GM04504 (cell line): ENCODE measurements at places on chromosomes 3 and 15.

GRCh38 chr3:116350119-116350733, 95.1 kb downstream of the LSAMP start:
- no peak for DNase-seq

- DNase-seq, result no peak
These were observed 6.2 kb downstream of the ETV5 start for GRCh38 chr3:186102687-186103086.

DNA sequence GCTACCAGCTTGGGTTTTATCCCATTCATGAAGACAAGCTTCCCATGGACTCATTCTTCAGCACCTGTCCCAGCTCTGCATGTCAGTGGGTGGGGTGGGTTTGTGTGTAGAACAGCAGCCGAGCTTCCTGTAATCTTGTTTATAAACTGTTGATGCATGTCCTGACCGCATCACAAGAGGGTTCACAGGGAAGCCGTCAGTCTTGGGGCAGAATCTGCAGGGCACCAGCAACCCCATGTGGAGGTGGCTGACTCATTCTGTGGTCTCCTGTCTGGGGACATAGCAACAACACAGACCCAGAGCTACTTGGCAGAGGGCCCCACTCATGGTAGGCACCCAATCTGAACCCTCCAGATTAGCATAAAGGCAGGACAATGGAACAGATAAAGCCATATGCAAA, 35.6 kb downstream of the DAPK2 start:
- DNase-seq, result no peak

DNA sequence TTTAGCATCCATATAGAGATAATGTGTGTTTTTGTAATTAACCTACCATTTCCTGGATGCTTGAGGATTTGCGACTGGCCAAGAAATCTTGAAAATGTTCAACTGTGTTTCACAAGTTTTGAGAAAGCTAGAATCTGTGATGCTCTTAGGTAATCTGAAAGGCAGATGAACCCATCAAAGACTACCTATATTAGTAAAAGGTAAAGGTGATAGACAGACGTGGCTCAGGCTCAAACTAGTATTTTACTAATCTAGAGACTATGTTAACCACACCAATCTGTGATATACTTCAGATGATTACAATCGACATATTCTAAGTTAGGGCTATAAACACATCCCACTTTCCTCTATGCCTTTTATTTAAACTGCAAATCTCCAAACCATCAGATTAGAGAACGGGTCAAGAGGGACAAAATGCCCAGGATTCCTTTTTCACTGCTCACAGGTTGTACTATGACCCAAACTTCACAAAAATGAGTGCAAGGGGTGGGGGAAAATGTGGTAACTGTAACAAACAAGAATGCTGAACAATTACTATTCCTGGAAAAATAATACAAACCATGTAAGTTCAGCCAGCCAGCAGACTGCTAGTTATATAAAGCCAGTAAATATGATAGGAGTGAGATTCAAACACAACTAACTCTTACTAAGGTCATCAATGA, 295.1 kb downstream of the FOXP1 start:
- DNase-seq, result no peak

DNA sequence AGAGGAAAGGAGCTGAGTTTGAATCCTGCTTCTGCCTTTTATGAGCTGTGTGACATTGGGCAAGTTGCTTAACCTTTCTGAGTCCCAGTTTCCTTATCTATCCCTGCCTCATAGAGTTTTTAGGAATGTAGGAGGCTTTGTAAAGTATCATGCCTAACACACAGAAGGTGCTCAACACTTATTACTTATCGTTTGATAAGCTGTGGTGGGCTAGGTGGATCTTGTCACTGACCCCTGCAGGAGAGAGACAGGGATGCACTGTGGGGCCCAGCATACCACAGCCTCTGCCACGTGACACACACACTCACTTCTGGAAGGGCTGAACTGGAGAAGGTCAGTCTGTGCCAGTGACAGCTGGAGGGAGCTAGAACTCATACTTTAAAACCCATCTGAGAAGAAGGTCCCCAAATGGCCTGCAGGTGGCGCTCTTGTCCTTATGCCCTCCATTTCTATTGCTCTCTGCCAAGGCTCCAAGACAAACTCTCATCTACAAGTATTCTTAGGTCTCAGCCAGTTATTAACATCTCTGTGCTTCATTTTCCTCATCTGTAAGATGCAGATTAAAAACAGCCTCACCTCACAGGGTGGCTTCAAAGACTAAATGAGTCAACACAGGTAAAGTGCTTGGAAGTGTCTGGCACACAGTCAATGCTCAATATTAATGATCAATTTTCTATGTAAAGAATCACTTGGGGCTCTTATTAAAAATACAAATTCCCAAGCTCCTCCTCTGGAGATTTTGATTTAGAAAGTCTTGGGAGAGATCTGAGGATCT, 57.5 kb upstream of the HACD2 start:
- DNase-seq, result peak; percentile 76

GRCh38 chr3:113094337-113095221, 103.8 kb downstream of the GTPBP8 start:
- DNase-seq, result no peak

GRCh38 chr3:99909714-99910495, 92.2 kb downstream of the CMSS1 start:
- DNase-seq, result no peak

GRCh38 chr15:43185157-43186002, at the start of gene CCNDBP1:
TSS of gene CCNDBP1 (plus strand) at chr15:43185403. CDS start at chr15:43185499, 96 bp downstream.
- peak; percentile 63 for DNase-seq

- DNase-seq, result no peak
These were observed 615.0 kb upstream of the NECTIN3 start for GRCh38 chr3:110456438-110457138.

DNA sequence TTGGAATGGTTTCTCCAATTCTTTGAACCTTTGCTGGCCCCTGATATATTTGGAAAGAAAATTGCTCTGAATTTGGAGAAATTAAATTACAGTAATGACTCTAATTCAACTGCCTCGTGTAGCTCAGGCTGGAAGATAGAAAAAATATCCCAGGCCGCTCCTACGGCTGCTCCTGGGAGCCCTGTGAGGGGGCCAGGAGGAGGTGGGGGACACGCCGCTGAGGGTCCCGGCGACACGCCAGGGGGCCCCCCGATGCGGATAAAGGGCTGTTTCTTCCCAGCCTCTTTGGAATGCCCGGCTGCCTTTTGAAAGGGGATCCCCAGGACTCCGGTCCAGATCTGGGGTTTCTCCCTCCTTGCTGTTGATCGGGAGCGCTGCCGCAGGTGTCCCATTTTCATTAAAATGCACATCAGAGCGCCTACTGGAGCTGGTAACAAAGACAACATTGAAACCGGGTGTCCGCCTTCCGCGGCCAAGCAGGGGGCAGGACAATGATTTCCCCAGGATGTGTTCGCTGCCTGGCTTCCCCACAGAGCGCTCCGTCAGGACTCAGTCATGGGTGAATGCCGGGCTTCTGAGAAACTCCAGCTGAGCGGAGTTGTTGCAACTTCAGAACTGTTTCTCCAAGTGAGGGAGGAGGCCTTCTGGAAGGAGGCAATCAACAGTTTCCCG, 200.1 kb upstream of the KBTBD8 start:
- DNase-seq, result peak; percentile 19

GRCh38 chr3:191566469-191566868, 105.5 kb downstream of the PYDC2 start:
- peak; percentile 7 for DNase-seq

GRCh38 chr3:10359761-10360161, 38.8 kb upstream of the SEC13 start:
- DNase-seq, result no peak

DNA sequence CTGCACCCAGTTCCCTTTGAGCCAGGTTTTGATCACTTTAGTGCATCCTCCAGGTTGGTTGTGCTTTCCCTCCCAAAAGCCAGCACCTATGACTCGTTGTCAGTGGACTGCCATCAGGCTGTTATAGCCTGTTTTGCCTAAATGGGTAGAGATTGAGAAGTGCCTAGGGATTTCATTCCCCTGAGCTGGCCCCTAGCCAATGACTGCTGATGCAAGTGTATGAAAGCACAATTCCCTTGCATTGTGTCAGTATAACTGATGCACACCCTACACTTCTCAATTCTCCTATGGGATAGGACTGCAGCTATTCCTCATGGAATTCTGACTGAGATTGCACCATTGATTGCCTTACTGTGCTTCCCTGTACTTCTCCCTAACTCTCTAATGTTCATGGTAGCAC, 102.1 kb upstream of the ARPP21 start:
- no peak for DNase-seq

- no peak for DNase-seq
These were observed 101.2 kb upstream of the PTX3 start for GRCh38 chr3:157335233-157336076.

- DNase-seq, result no peak
These were observed 12.2 kb downstream of the SELENOS start for GRCh38 chr15:101264911-101265641.

DNA sequence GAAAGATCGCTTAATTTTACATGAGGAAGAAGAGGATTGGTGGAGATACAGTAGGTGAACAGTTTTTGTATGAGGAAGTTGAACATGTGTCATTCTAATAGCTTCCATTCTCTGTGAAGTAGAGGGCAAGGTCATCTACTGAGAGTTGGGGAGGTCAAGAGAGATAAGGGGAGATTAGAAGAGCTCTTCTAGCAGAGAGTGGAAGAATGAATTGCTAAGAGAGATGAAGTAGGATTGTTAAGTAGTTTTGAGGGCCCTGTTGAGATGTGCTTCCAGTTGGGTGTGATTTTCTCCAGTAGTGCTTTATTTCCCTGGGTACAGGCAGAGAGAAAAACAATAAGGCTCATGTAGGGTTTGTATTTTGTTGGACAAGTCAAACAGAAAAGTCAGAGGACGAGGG, 5.2 kb downstream of the OPA1 start:
- no peak for DNase-seq

- no peak for DNase-seq
These were observed 20.0 kb upstream of the TRIM71 start for GRCh38 chr3:32797776-32798175.

GRCh38 chr3:172800156-172800555, 49.6 kb downstream of the ECT2 start:
- no peak for DNase-seq

DNA sequence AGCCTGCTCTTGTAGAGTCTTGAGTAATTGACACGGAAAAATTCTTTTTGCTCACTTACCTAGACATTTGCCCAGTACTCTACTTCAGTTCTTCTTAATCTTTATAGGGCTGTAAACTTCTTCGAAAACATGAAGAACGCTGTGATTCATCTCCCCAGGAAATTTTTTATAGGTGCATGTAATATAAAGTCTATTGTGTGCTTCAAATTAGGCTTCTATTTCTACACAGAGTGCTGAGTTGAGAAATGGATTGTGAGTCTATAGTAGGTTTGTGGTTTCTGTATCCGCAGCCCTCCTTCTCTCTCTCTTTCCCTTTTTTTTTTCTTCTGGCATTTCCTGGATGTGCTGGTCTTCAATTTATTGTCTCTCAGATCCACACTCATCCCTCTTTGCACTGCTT, 183.3 kb upstream of the DCBLD2 start:
- DNase-seq, result peak; percentile 52

DNA sequence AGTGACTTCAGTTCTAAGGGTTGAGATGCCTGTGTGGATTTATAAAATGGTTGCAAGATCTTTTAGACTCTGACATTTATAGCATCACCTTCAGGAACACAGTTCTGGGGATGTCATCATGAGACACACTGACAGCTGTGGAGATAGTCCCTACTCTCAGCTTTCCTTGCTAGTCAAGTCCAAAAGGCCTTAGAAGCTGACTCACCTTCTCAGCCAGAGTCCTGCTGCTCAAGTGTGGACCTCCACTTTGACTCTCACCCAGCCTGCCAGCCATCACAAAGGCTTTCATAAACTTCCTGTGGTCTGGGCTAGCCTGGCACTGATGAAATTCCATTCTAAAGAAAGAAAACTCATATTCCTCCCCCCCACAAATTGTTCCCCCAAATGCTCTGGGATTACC, 44.8 kb downstream of the TMEM39A start:
- DNase-seq, result peak; percentile 4

GRCh38 chr3:66379565-66379964, 121.3 kb downstream of the LRIG1 start:
- no peak for DNase-seq

- DNase-seq, result no peak
These were observed 35.5 kb downstream of the LEO1 start for GRCh38 chr15:51936105-51936478.

GRCh38 chr3:112512320-112512719, 13.0 kb upstream of the BTLA start:
- no peak for DNase-seq

- DNase-seq, result no peak
These were observed 19.1 kb downstream of the CSRNP1 start for GRCh38 chr3:39134305-39134704.

DNA sequence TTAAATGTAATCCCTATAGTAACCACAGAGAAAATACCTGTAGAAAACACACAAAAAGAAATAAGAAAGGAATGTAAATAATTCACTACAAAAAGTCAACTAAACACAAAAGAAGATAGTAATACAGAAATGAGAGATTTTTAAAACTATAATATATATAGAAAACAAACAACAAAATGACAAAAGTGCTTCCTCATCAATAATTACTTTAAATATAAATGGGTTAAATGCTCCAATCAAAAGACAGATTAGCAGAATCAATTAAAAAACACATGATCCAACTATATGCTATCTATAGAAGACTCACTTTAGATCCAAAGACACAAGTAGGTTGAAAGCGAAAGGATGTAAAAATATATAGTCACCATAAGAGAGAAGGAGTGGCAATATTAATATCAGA, 45.8 kb downstream of the FRMD5 start:
- no peak for DNase-seq

GRCh38 chr3:66196633-66197032, 24.2 kb upstream of the SLC25A26 start:
- no peak for DNase-seq

- DNase-seq, result no peak
These were observed 43.4 kb downstream of the GOLGA6A start for GRCh38 chr15:74038707-74039655.

- no peak for DNase-seq
These were observed 13.4 kb downstream of the DHX36 start for GRCh38 chr3:154310840-154311239.

GRCh38 chr3:27914199-27914598, 192.1 kb upstream of the EOMES start:
- DNase-seq, result peak; percentile 3

- DNase-seq, result no peak
These were observed 32.3 kb downstream of the FSTL1 start for GRCh38 chr3:120418446-120418845.

DNA sequence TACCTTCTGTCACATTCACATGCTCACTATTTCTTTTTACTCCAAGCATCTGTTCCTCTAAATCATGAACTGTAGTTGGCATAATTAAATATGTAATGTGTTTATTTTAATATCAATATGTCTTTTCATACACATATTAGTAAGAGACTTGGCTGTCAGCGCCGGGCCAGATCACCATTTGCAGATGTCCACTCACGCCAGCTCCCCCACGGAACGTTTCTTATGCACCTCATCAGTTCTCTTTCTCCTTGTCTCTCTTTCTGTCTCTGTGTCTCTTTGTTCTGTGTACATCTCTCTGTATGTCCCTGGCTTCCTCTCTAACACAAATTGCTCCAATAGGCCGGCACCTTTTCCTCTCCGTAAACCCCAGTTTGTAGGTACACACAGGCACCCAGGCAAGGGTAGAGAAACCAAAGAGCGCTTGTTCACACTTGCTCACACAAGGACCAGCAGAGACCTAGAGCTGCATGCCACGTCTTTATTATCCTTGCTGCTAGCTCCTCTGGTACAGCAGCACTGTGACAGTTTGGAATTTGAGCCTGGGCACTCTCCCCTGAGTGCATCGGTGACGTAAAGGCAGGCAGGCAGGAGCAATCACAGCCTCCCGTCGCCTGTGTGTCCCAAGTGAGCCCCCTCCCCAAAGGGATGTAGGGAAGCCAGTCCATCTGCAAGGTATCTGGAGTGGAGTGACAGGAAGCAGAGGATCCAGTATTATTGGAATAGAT, 40.4 kb downstream of the CACNA1D start:
- no peak for DNase-seq

- DNase-seq, result no peak
These were observed 68.1 kb downstream of the MEIS2 start for GRCh38 chr15:37032091-37032775.
